Endothelial cell of umbilical vein (primary cell): ENCODE measurements at places on chromosomes 5 and 9. TPM values are rescaled to one million over a fixed set of nuclear protein-coding genes. Genes with fewer than 3 reads are reported as not detected.

- no peak overlapping the region for H3K27ac ChIP-seq
- no peak overlapping the region for H3K4me3 ChIP-seq
- no peak for DNase-seq
- H3K27me3 ChIP-seq: peaks cover 2% of the 10 kb centered on the region
Measured at GRCh38 chr5:54388811-54389210, 66.7 kb upstream of the HSPB3 start.

DNA sequence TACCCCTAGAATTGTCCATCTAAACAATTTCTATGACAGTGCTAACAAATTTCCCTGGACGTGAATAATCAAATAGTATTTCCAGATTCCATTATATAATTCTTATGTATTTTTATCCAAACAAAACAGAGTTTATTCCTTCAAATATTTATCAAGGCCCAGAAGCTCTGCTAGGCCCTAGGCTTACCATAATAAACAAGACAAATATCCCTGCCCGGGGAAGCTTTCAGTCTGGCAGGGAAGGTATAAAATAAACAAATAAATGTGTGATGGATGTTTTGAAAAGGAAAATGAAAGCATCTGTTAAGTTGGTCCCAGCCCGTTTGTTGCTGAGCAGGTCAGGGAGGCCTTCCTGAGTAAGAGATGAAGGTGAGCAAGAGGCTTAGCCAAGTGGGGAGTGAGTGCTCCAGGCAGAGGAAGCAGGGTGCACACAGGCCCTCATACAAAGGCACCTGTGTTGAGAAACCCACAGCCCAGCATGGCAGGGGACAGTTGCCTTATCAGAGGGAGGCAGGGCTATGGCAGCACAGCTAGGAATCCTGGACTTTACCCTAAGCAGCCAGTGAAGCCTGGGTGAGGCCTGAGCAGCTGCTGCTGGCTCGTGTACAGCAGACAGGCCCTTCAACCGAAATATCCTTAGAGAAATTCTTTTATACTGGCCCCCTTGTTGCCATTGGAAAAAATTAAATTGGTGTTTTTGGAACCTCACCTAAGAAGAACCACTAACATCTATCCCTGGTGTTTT lies 7.7 kb upstream of the SLC35D2 start:
- no peaks in the 10 kb centered on the region for H3K4me1 ChIP-seq
- H3K27ac ChIP-seq: no peak overlapping the region
- H3K27me3 ChIP-seq: no peaks in the 10 kb centered on the region
- no peak overlapping the region for H3K4me3 ChIP-seq

DNA sequence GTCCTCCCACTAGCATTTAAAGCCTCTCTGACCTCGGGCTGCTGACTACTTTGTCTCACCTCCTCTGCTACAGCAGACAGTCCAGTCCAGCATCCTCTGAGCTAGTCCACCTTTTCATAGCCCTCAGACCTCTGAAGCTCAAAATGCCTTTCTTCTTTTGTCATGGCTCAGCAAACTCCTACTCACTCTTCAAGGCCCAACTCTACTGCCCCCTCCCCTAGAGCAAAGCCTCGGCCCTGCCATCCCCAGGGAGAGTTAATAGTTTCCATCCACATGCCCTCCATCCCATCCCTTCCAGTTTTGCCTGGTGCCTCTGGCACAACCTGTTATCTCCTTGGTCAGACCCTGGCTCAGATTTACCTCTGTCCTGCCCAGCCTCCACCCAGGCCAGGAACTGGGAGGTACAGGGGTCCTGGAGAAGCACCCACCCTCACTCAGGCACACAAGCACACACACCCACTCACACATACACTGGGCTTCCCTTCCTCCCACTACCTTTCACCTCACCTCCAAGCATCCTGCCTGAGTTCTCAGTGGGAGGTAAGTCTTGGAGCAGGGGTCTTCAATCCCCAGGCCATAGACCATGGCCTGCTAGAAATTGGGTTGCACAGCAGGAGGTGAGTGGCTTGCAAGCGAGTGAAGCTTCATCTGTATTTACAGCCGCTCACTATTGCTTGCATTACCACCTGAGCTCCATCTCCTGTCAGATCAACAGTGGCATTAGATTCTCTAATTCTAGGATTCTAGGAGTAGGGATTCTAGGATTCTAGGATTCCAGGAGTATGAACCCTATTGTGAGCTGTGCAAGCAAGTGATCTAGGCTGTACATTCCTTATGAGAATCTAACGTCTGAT lies 18.1 kb downstream of the PDLIM4 start:
- no peak overlapping the region for H3K4me3 ChIP-seq
- H3K4me1 ChIP-seq: no peaks in the 10 kb centered on the region
- H3K27me3 ChIP-seq: no peaks in the 10 kb centered on the region
- H3K27ac ChIP-seq: no peak overlapping the region
- peaks cover 12% of the 10 kb centered on the region for H3K36me3 ChIP-seq

GRCh38 chr5:175285261-175285660 lies 158.7 kb downstream of the DRD1 start:
- H3K27me3 ChIP-seq: no peaks in the 10 kb centered on the region
- no peak for DNase-seq
- no peak overlapping the region for H3K4me3 ChIP-seq
- H3K27ac ChIP-seq: no peak overlapping the region
- no peaks in the 10 kb centered on the region for H3K36me3 ChIP-seq

NNT gene
- 75.6 and 82.5 TPM in 2 replicates for total RNA-seq
